ENCODE measurements at places on chromosomes 6 and 20.
A peak's percentile ranks its signal among the peaks of the same experiment; 100 is the strongest.

- no peaks in the 10 kb centered on the region for H3K36me3 ChIP-seq
- no peak overlapping the region for H3K27ac ChIP-seq
- H3K4me1 ChIP-seq: no peaks in the 10 kb centered on the region
- H3K4me3 ChIP-seq: no peak overlapping the region
- no peak for DNase-seq
- H3K27me3 ChIP-seq: no peaks in the 10 kb centered on the region
Measured at GRCh38 chr6:4169028-4169789, 33.8 kb upstream of the ECI2 start.

DNA sequence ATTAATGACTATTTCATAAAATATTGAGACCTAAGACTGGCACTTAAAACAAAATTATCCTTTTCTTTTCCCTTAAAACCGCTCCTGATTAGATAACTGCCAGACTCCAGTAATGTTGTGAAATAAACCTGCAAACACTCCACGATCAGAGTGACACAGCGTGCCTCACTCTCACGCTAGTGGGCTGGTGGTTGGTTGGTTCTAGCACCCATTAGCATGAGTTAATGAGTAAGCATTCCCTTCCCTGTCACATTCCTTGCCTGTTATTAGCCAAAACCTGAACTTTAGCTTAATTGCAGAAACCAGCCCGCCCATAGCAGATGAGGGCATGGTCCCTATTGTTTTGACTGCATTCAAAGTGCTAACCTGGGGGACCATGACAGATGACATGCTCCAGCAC is 193.4 kb downstream of the CD83 start:
- no peak overlapping the region for H3K27ac ChIP-seq
- DNase-seq: no peak
- no peaks in the 10 kb centered on the region for H3K4me1 ChIP-seq
- no peak overlapping the region for H3K4me3 ChIP-seq
- H3K36me3 ChIP-seq: no peaks in the 10 kb centered on the region

- no peaks in the 10 kb centered on the region for H3K27me3 ChIP-seq
- H3K4me3 ChIP-seq: no peak overlapping the region
- H3K4me1 ChIP-seq: peaks cover 1% of the 10 kb centered on the region
- no peak overlapping the region for H3K27ac ChIP-seq
- no peaks in the 10 kb centered on the region for H3K36me3 ChIP-seq
Measured at GRCh38 chr6:53342217-53342616, 6.5 kb downstream of the ELOVL5 start.

DNA sequence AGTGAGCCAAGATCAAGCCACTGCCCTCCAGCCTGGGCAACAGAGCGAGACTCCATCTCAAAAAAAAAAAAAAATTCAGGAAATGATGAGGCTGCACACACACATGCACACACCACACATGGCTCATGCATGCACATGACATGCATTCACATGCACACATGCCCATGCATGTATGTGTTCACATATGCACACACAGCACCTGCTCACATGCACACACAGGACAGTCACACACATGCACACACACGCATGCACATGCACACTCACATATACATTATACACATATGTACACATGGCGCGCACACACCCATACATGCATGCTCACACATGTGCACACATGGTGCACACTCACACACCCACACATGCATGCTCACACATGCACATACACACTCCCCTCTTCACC is 22.5 kb downstream of the RIPOR3 start:
- DNase-seq: no peak
- H3K36me3 ChIP-seq: no peaks in the 10 kb centered on the region
- no peaks in the 10 kb centered on the region for H3K4me1 ChIP-seq
- H3K4me3 ChIP-seq: no peak overlapping the region

DNA sequence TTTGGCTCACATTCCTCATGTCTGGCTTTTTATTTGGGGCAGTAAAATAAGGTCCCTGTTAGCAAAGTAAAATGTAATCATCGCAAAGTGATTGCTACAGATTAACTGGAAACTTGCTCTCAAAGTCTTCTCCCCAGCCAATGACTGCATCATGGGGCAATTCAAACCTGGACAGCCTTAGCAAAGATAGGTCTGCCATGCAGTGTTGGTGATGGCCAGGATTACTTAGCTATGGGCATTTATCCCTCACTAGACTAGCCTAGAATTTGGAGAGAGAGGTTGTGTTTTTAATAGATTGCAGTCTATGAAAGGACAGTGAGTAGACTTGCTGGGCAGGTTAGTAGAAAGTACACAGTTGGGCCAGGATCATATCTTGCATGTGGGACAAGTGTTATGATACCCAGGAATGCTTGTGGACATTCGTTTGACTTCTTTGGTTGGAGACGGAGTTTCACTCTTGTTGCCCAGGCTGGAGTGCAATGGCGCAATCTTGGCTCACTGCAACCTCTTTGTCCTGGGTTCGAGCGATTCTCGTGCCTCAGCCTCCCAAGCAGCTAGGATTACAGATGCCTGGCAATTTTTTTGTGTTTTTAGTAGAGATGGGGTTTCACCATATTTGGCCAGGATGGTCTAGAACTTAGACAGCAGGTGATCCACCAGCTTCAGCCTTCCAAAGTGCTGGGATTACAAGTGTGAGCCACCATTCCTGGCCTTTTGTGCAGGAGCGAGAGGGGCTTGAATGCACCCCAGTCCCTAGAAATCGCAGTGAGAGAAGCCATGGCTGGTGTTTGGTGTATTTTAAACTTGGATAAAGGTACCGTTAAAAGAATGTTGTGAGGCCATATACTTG is 3.4 kb downstream of the RPS12 start:
- H3K27me3 ChIP-seq: no peaks in the 10 kb centered on the region
- H3K27ac ChIP-seq: peak overlapping the region; percentile 44
- peaks cover 27% of the 10 kb centered on the region for H3K36me3 ChIP-seq
- H3K4me1 ChIP-seq: no peaks in the 10 kb centered on the region

- no peaks in the 10 kb centered on the region for H3K27me3 ChIP-seq
- DNase-seq: no peak
- H3K4me3 ChIP-seq: no peak overlapping the region
- no peak overlapping the region for H3K27ac ChIP-seq
- no peaks in the 10 kb centered on the region for H3K4me1 ChIP-seq
- H3K36me3 ChIP-seq: no peaks in the 10 kb centered on the region
Measured at GRCh38 chr20:38355161-38356012, 9.1 kb downstream of the LBP start.

DNA sequence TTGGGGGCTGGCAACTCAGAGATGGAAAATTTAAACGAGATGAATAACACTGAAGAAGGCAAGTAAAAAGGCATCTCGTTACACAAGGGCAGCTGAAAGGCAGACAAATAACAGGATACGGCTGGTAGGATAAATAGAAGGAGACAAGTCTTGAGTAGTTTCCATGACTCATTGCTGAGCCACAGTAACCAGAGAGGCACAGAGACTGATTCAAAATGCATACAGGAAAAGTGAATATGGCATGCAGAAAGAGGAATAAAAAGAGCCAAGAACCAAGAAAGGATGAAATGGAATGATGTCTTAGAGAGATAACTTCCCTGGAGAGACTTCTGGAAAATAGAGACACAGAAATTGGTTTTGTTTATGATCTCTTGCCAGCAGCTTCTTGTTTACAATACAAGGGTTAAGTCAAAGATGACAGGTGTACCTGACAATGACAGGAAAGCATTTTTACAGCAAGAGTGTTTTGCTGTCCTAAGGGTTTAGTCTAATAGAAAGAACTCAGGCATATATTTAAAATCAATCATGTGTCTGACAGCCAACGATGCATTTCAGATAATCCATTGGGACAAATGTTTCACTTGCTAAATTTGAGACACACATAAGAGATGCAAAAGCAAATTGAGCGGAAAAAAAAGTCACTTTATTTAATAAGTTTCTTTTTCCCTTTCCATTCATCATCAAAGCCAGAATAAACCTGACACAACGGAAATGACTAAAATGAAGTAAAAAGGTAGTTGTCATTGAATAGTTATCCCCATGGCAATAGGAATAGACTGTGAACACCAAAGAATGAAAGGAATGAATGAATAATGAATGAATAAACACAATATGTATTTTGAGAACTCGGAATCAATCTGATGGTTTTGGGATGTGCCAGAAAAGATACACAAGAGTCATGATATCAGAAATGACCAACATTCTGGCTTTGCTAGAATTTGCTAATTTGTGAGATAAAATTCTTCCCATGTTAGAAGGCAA is 68.0 kb upstream of the KCNQ5 start:
- H3K4me3 ChIP-seq: no peak overlapping the region
- H3K4me1 ChIP-seq: no peaks in the 10 kb centered on the region
- 0 out of 2 replicates have a peak, but pooled peaks cover 6% of the 10 kb centered on the region for H3K27me3 ChIP-seq

DNA sequence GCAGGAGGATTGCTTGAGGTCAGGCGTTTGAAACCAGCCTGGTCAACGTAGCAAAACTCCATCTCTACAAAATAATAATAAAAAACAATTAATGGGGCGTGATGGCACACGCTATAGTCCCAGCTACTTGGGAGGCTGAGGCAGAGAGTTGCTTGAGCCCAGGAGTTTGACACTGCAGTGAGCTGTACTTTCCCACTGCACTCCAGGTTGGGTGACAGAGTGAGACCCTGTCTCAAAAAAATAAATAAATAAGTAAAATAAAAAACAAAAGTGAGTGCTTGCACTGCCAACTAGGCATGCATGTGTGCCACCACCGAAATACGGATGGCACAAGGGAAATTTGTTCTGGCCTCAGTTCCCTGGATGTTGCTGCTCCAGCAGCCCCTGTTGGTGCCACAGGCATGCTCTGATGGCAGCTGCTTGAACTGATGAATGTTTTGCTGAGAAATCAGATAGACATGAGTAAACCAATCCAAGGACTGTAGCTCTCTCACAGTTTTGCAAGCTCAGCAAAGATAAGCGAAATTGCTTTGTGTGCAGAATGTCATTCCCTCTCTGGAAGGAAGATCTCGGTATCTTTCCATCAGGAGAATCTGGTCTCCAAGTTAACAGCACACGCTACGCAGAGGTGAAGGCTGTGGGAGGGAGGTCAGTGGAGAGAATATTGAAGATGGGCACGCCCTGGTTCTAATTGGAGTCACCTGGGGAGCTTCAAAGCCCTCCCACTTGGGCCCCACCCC is 188.0 kb upstream of the SLC24A3 start:
- no peak overlapping the region for H3K27ac ChIP-seq
- H3K36me3 ChIP-seq: no peaks in the 10 kb centered on the region
- H3K27me3 ChIP-seq: 0 out of 2 replicates have a peak, but pooled peaks cover 4% of the 10 kb centered on the region
- no peak overlapping the region for H3K4me3 ChIP-seq
- no peaks in the 10 kb centered on the region for H3K4me1 ChIP-seq

DNA sequence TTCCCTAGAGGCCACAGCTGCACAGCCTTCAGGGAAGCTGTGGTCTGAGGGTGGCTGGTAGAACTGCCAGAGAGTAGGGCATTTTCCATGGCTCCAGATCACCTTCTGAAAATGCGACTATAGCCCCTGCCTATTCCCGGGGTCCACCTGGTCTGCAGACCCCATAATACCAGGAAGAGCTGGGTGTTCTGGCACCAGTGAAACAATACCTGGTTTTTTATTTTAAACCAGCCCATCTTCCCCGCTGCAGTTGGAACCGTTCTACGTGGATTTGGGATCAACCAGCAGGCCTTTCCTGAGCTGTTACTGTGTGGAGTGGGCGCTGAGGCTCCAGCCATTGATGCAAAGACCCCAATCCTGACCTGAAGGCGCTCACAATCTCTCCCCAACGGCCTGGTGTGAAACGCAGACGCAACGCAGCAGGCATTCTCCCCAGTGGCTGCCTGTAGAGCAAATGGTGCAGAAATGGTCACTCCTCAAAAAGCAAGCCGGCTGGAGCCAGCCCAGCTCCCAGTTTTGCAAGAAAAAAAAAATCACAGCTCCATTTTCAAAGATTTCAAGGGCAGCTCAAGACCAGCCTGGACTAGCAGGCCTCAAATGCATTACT is 11.3 kb downstream of the NPEPL1 start:
- no peak overlapping the region for H3K27ac ChIP-seq
- no peaks in the 10 kb centered on the region for H3K36me3 ChIP-seq
- no peak for DNase-seq

- no peak overlapping the region for H3K4me3 ChIP-seq
- DNase-seq: no peak
- H3K27me3 ChIP-seq: no peaks in the 10 kb centered on the region
- no peak overlapping the region for H3K27ac ChIP-seq
- no peaks in the 10 kb centered on the region for H3K36me3 ChIP-seq
Measured at GRCh38 chr20:44011251-44011940, 96.7 kb downstream of the TOX2 start.

DNA sequence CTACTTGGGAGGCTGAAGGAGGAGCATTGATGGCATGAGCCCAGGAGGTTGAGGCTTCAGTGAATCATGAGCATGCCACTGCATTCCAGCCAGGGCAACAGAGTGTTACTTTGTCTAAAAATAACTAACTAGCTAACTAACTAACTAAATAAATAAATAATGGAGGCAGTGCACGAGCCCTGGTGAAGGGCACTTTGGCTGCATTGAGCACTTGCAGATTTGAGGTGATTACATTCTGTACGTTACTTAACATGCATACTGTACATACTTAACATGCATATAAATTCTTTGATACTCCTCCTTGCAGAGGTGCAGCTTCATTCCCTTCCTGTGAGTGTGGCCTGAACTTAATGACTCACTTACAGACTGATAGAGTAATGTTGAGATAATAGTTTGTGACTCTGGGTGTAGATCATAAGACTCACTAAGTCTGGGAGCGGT is 10.7 kb downstream of the HLA-A start:
- H3K27ac ChIP-seq: peak overlapping the region; percentile 61
- H3K4me1 ChIP-seq: peaks cover 49% of the 10 kb centered on the region
- H3K36me3 ChIP-seq: no peaks in the 10 kb centered on the region
- peak overlapping the region; percentile 30 for H3K4me3 ChIP-seq
- DNase-seq: peak; percentile 56

- no peak overlapping the region for H3K27ac ChIP-seq
- H3K4me3 ChIP-seq: no peak overlapping the region
- peaks cover 2% of the 10 kb centered on the region for H3K4me1 ChIP-seq
- H3K36me3 ChIP-seq: no peaks in the 10 kb centered on the region
- H3K27me3 ChIP-seq: no peaks in the 10 kb centered on the region
- DNase-seq: peak; percentile 33
Measured at GRCh38 chr6:142569676-142570075, 267.9 kb downstream of the ADGRG6 start.

- no peak for DNase-seq
- peaks cover 22% of the 10 kb centered on the region for H3K4me1 ChIP-seq
- H3K4me3 ChIP-seq: no peak overlapping the region
Measured at GRCh38 chr6:7264686-7265384, 48.2 kb downstream of the SSR1 start.

- H3K36me3 ChIP-seq: no peaks in the 10 kb centered on the region
- H3K27ac ChIP-seq: peak overlapping the region; percentile 35
- H3K4me3 ChIP-seq: peak overlapping the region; percentile 39
- peaks cover 39% of the 10 kb centered on the region for H3K4me1 ChIP-seq
- H3K27me3 ChIP-seq: no peaks in the 10 kb centered on the region
Measured at GRCh38 chr20:33796907-33797544, 14.1 kb upstream of the CHMP4B start.
